Kidney (tissue), 22 donors: ENCODE measurements at places on chromosomes 6 and 20. TPM values are rescaled to one million over a fixed set of nuclear protein-coding genes. Genes with fewer than 3 reads are reported as not detected.

The HSPA12B gene
- 8.7 TPM for polyA plus RNA-seq

The HMGCLL1 gene
- 2.0 TPM for polyA plus RNA-seq

- H3K27ac ChIP-seq = peak overlapping the region; percentile 5
- no peak for DNase-seq
These were observed 110.3 kb downstream of the BCAS1 start for GRCh38 chr20:53959911-53960578.

DNA sequence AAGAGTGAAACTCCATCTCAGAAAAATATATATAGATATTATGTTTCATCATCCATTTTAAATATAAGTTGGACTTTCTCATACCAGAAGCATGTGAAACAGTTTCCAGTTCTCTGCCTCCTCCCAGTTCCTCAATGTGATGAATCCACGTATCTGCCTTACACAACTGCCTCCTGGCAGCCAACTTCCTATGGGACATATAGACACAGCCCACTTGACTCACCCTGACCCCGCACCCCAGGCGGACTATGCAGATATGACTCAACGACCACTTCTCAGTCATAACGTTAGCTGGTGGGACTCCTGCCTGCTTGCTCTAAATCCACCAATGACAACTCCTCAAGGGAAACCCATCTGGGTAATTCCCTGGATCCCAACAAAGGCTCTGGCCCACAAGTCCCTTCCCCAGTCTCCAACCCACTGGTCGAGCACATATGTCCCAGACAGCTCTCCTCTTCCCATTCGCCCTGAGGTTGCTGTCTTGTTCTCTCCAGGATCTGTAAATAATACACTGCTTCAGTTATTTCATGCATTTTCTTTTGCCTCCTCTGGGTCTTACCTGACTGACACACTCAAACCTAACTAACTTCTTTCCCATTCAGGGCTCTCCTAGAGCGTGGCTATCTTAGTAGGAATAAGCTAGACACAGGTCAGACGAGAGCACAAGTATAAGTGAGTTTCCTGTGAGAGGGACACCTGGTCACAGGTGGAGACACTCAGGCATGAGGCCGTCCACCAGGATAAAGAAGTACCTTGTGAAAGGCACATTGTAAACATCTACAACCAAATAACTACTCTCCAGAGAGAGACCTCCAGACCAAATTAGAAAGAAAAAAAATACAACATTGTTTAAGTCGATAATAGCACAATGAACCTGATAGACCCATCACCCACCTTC, 548.5 kb downstream of the CD83 start:
- no peak for DNase-seq
- H3K27me3 ChIP-seq = no peaks in the 10 kb centered on the region
- H3K36me3 ChIP-seq = no peaks in the 10 kb centered on the region
- H3K4me3 ChIP-seq = no peak overlapping the region
- peaks cover 5% of the 10 kb centered on the region for H3K4me1 ChIP-seq
- H3K27ac ChIP-seq = no peak overlapping the region

DNA sequence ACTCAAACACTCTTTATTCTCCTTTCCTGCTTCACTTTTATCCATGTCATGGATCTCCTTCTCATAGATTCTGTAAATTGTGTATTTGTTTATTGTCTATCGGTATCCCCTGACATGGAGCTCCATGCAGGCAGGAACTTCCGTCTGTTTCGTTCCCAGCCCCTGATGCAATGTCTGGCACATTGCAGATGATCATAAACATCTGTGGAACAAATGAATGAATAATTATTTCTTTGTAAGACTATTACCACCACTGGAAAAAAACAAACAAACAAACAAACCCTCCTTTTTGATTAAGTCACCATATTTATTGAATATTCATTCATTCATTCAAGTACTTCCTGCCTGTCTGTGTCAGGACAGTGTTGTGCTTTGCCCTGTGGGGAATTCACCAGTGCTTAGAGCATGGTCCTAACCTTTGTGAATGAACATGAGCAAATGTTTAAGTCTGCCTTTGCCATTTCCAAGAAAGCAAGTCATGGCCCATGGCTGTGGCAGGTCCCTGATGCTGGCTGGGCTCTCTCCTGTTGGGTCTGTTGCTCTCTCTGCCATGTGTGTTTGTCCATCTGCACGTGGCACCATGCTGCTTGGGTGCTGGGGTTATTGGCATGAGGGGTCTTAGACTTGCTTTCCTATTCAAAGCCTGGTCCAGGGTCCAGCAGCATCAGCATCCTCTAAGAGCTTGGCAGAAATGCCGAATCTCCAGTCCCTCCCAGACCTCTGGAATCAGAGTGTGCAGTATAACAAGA, 47.5 kb upstream of the NAA20 start:
- no peak overlapping the region for H3K27ac ChIP-seq
- no peak for DNase-seq
- H3K4me1 ChIP-seq = peaks cover 23% of the 10 kb centered on the region
- no peaks in the 10 kb centered on the region for H3K27me3 ChIP-seq
- no peak overlapping the region for H3K4me3 ChIP-seq
- H3K36me3 ChIP-seq = peaks cover 30% of the 10 kb centered on the region

DNA sequence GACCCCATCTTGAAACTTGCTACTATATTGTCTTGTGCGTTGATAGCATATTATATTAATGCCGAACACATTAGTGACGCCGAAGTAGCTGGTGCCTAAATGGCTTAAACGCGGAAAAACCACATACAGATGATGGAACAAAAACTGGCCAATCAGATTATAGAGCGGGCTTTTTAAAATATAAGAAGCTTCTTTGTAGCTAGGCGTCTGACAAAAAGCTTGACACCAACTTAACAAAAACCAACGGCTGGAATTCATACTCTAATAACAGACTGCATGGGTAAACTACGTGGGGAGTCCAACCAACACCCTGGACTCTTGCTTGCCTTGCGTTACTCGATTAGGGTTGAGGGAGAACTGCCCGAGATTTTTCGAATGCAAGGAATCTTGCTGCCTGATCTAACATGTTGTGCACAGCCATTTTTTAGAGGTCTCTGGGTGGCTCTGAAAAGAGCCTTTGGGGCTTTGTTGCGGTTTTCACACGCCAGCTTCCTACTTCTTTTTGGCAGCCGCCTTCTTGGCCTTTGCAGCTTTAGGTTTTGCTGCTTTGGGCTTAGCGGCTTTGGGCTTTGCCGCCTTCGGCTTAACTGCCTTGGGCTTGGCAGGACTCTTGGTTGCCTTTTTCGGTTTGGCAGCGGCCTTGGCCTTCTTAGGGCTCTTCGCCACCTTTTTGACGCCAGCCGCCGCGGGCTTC, 45.7 kb downstream of the OR2B2 start:
- H3K4me3 ChIP-seq = peak overlapping the region; percentile 93
- H3K36me3 ChIP-seq = no peaks in the 10 kb centered on the region
- H3K27me3 ChIP-seq = no peaks in the 10 kb centered on the region
- DNase-seq = no peak
- H3K4me1 ChIP-seq = peaks cover 8% of the 10 kb centered on the region

DNA sequence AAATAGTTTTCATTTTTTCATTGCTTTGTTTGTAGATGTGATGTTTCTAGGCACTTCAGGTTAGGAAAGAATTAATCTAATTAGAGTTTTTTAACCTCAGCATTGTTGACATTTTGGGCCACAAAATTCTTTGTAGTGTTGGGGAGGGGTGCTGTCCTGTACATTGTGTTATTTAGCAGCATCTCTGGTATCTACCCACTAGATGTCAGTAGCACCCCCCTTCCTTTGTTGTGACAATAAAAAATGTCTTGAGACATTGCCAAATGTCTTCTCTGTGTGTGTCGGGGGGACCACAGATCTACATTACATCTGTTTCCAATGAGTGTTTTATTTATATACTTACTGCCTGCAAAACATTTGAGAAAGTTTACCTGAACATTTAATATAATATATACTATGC, 45.6 kb downstream of the EYA4 start:
- no peak overlapping the region for H3K4me3 ChIP-seq
- no peak overlapping the region for H3K27ac ChIP-seq
- DNase-seq = no peak
- H3K27me3 ChIP-seq = no peaks in the 10 kb centered on the region
- H3K36me3 ChIP-seq = no peaks in the 10 kb centered on the region

GRCh38 chr20:2299301-2299700, 3.5 kb downstream of the TGM3 start:
- no peak overlapping the region for H3K27ac ChIP-seq
- no peak for DNase-seq
- H3K4me1 ChIP-seq = peaks cover 3% of the 10 kb centered on the region
- no peak overlapping the region for H3K4me3 ChIP-seq
